Testis (tissue), 5 donors: ENCODE measurements at places on chromosomes 11 and 22. TPM values are rescaled to one million over a fixed set of nuclear protein-coding genes. Genes with fewer than 3 reads are reported as not detected.

GRCh38 chr11:47057365-47057764 is 119.3 kb downstream of the ARFGAP2 start:
- no peak overlapping the region for H3K4me3 ChIP-seq
- DNase-seq: no peak
- no peaks in the 10 kb centered on the region for H3K27me3 ChIP-seq
- no peaks in the 10 kb centered on the region for H3K36me3 ChIP-seq

The GAL3ST1 gene
- total RNA-seq: 11.3 TPM

- no peaks in the 10 kb centered on the region for H3K27me3 ChIP-seq
- H3K4me3 ChIP-seq: peak overlapping the region; percentile 27
- no peaks in the 10 kb centered on the region for H3K36me3 ChIP-seq
- no peaks in the 10 kb centered on the region for H3K4me1 ChIP-seq
- H3K27ac ChIP-seq: no peak overlapping the region
- no peak for DNase-seq
Observed at GRCh38 chr22:45889539-45890350, 87.2 kb downstream of the WNT7B start.

DNA sequence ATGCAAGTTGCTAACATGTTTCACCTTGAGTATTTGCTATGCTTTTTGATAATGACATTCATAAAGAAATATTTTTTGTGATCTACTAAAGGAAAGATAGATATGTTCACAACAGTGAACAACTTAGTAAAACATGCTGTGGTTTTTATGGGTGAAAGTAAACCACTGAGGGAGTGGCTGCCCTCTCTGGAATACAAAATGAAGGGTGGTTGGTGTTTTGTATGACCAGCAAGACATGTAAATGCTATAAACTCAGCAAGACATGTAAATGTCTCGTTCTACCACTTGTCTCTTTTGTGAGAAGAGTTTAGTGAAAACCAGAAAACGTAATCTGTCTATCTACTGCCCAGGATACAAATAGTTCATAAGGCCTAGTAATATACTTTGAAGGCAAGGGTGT is 7.6 kb upstream of the AMPD3 start:
- H3K27me3 ChIP-seq: no peaks in the 10 kb centered on the region
- H3K4me3 ChIP-seq: no peak overlapping the region
- no peak for DNase-seq
- H3K36me3 ChIP-seq: no peaks in the 10 kb centered on the region

The PRR33 gene
- total RNA-seq: not detected

- H3K27me3 ChIP-seq: no peaks in the 10 kb centered on the region
- no peaks in the 10 kb centered on the region for H3K36me3 ChIP-seq
- H3K4me3 ChIP-seq: no peak overlapping the region
- no peak for DNase-seq
- no peak overlapping the region for H3K27ac ChIP-seq
Observed at GRCh38 chr11:13215149-13215548, 62.4 kb upstream of the BMAL1 start.

The POU2AF2 gene
- 5.2 TPM for total RNA-seq

- H3K4me1 ChIP-seq: peaks cover 17% of the 10 kb centered on the region
- no peak overlapping the region for H3K4me3 ChIP-seq
- no peak overlapping the region for H3K27ac ChIP-seq
- no peaks in the 10 kb centered on the region for H3K36me3 ChIP-seq
Observed at GRCh38 chr11:64856382-64857227, 12.2 kb upstream of the CDC42BPG start.

DNA sequence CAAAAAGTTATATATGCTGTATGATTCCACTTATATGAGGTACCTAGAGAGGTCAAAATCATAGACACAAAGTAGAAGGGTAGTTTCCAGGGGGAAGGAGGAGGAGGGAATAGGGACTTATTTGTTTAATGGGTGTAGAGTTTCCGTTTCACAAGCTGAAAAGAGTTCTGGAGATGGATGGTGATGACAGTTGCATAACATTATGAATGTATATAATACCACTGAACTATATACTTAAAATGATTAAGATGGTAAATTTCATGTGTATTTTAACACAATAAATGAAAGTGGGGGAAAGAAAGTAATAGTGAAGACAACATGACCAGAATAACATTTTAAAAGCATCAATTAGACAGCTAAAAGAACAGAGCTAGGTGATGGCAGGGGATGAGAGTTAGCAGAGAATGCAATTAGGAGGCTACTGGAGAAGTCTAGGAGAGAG is 51.2 kb downstream of the MRTFA start:
- no peak for DNase-seq
- H3K27ac ChIP-seq: no peak overlapping the region
- H3K27me3 ChIP-seq: no peaks in the 10 kb centered on the region
- peaks cover 10% of the 10 kb centered on the region for H3K4me1 ChIP-seq
- no peak overlapping the region for H3K4me3 ChIP-seq
- no peaks in the 10 kb centered on the region for H3K36me3 ChIP-seq
